Cortex of kidney (tissue), 1 donor: ENCODE measurements at places on chromosomes 6 and 20.

GRCh38 chr6:80357674-80358073 is 251.2 kb downstream of the BCKDHB start:
- no peak for DNase-seq

- no peak for DNase-seq
Observed at GRCh38 chr20:13085275-13085674, 76.5 kb downstream of the SPTLC3 start.

- no peak for DNase-seq
Observed at GRCh38 chr20:44224637-44225036, 14.1 kb upstream of the OSER1 start.

DNA sequence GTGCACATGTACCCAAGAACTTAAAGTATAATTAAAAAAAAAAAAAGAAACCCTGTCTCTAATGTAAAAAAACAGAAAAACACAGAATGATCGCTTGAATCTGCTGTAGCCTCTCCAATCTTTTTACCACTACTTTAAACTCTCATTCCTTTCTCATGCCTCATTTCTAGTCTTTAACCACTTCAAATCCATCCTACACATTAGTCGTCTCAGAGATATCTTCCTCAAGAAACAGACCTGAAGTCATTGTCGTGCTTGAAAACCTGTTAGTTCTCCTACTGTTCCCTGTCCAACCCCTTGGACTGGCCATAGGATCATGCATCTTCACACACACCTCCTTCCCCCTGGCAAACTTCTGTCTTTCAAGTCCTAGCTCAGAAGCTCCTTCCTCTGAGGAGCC is 112.1 kb upstream of the BCLAF1 start:
- no peak for DNase-seq

DNA sequence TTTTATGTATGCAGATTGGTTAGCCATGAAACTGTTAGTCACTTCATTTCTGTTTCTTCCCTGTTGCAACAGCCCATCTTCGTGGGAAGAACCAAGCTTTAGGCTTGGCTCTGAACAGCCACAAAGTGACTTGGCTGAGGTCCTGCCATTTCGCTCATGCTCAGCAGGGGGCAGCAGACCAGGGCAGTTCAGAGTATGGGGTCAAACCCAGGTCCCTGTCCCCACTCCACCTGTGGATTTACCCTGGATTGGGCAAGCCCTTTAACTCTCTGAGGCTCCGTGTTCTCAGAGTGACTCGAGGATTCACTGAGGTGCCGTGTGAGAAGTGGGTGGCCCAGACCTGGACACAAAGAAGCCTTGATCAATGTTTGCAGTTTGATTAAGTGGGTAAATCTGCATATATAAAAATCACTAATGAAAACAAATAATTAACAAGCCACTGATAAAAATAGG is 19.8 kb upstream of the MAP1LC3A start:
- no peak for DNase-seq

DNA sequence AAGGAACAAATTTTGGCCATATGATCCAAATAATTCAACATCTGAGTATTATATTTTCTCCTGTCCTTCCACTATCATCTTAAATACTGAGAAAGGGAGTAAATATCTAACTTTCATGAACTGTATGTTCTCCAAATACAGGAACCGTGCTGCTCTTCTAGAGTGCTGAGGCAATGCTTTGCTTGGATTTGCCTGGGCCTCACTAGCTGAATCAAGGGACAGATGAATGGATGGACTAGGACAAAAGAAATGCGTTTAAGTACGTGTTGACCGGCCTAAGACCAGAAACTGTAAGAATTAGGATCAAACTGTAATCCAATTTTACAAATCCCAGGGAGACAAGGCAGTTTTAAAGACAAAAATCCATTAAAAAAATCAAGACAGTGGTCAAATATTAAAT is 362.4 kb upstream of the RUNX2 start:
- no peak for DNase-seq

DNA sequence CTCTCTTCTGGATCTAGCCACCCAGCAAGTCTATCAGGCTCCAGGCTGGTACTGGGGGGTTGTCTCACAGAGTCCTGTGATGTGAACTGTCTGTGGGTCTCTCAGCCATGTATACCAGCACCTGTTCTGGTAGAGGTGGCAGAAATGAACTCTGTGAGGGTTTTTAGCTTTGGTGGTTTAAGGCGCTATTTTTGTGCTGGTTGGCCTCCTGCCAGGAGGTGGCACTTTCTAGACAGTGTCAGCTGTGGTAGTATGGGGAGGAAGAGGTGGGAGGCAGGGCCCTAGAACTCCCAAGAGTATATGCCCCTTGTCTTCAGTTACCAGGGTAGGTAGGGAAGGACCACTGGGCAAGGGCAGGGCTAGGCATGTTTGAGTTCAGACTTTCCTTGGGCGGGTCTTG is 75.8 kb downstream of the SNAP91 start:
- DNase-seq: no peak

DNA sequence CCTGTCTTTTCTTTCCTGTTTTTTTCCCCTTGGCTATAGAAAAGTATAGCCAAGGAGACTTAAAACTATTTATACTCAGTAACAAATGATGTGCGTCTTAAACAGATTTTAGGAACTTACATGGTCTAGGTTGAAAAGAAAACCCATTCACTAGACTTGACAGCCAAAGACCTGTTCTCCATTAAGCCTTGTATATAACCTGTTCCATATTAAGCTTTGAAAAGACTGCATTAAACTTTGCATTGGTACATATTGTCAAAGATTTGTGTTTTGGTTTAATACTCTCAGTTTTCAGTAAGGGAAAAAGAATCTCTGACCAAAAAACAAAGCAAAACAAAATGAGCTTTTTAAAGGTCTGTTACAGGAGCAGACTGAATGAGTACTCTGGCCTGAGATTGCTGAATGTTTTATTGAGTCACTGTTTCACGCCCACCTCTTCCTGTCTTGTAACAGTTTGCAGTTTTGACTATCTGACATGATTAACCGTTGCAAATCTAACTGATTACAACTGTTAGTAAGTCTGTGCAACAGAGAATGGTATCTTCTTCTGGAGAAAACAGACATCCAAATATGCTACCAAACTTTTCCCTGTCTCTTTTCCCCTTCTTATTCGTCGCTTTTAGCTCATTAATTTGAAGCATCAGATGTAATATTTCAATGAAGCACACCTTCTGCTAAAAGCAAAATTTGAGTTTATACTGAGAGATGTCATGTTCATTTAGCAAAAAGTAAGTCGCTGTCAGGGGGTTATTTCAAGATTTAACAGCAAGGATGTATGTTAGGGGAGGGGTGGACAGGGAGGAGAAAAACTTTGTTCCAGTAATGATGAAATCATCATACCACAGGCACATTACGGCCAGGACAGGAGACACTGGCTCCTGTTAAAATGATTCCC is 59.1 kb upstream of the SUPT3H start:
- DNase-seq: no peak

DNA sequence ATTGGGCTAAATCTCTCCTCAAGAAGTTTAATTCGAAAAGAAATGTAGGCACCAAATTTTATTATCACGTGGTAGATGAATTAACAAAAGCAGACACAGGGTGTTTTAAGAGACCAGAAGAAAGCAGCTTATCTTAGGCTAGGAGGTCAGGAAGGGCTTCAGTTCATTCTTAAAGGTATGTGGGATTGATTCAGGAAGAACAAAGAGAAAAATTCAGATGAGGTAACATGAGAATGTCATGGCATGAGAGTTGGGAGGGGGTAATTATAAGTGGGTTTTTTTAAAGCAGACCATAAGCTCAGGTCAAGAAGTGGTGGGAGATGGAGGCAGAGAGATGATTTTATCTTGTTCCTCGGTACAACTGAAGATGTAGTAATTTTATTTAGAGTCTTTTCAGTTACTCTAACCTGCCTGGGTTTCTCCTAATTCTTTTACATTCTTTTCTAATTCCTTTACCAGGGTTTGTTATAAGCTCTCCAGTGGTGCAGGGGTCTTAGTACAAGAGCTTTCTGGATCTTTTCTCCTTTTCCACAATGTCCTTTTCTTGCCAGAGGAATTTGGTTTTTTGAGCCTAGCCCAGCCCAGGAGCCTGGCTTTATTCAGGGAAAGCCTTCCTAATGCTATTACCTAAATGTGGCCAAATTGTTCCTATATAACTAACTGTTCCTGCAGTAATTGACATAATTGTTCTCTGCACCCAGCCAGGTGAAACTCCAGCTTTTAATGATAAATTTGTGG is 474.1 kb upstream of the BTBD3 start:
- DNase-seq: no peak

GRCh38 chr20:16760431-16761304 is 12.5 kb downstream of the OTOR start:
- DNase-seq: no peak

DNA sequence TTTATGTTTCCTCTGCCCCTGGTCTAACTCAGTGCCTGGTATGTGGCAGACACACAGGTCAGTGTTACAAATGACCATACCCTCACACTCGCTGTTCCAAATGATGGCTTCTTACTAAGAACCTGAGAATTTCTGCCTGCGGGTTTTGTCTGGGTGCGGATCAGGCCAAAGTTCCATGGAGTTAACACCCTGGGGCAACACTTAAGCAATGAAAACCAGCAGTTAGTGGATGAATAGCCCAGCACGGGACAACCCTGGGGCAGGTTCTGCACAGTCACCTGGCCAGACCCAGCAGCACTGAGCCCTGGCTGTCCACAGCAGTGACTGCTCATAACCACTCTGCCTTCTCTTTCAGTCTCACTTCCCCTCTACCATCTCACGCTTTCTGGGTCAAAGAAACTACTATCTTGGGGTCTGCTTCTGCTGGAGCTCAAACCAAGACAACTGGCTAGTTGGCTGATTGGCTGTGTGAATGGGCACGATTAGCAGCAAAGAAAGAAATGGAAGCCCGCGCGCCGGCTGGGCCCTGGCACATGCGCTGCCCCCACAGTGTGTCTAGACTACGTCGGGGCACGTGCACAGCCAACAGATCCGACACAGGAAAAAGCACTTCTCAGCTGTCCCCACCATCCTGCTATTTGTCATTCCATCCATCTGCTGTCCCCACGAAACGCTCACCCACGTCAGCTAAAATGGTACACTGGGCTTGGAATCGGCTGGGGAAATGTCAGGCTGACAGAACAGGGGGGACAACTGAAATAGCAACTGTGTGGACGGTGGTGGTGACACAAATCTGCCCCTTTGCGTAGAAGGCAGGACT is 36.6 kb downstream of the MGME1 start:
- DNase-seq: no peak

DNA sequence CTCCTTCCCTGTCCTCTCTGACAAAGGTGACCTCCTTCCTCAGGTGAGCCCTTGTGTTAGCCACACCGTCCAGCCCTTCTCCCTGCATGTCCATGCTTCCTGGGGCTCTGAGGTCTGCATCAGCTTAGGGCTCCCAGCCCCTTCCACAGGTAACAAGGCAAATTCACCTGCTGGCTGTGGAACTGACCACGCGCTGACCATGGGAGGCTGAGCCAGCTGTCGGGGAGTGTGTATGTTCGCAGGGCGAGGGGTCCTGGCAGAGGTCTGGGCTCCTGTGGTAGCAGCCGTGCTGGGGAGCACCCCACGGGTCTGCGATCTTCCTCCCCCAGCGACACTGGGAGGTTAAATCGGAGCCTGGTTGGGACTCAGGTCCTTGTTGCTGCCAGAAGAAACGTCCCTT is 136.7 kb downstream of the PHACTR3 start:
- DNase-seq: no peak

GRCh38 chr6:41997456-41997855 is 52.9 kb upstream of the TAF8 start:
- DNase-seq: no peak

DNA sequence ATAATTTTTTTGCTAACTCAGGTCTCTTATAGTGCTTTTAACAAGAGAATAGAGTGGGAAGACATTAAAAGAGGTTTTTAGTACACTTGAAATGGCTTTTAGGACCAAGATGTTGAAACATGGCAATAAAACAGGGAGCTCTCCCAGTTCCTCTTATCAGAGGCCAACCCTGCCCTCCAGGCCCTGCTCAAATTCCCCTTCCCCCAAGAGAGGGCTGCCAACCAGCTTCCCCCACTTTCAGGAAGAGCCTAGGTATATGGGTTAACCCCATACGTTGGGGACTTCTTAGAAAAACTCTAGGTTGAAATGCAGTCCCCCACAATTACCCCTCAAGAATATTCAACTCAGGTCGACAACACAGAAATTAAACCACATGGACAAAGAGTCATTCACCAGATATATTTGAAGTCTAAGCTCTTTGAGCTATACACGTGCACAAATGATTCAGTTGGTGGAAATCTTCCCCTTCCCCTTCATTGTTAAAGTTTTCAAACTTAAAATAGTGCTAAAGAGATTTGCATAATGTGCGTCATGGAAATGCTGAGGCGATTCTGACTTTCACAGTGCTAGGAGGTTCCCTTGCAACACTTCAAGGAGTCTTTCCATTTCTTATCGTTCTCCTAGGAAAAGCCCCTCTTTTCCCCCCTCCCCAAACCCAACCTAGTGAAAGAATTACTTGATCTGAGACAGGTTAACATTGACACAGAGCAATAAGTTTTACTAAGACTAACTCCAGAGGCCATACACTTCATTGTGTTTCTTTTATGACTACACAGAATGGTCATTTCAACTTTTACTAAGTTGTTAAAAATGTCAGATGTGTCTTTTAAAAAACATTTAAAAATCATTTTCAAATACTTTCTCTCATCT is 49.8 kb upstream of the ENPP5 start:
- DNase-seq: no peak

GRCh38 chr20:48236000-48236970 is 451.0 kb upstream of the SULF2 start:
- no peak for DNase-seq

DNA sequence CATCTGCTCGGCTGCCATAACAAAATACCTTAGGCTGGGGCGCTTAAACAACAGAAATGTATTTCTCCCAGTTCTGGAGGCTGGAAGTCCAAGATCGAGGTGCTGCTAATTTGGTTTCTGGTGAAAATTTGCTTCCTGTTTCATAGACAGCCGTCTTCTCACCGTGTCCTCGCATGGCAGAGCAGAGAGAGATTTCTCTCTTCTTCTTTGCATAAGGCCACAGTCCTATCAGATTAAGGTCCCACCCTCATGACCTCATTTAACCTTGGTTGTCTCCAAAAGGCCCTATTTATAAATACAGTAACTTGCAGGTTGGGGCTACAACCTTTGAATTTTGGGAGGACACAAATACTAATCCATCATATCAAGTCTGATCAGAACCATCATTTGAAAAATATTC is 544.3 kb downstream of the KIF16B start:
- DNase-seq: no peak
